Transverse colon (tissue), 4 donors: ENCODE measurements at places on chromosomes 2 and 18. TPM values are rescaled to one million over a fixed set of nuclear protein-coding genes. Genes with fewer than 3 reads are reported as not detected.

DNA sequence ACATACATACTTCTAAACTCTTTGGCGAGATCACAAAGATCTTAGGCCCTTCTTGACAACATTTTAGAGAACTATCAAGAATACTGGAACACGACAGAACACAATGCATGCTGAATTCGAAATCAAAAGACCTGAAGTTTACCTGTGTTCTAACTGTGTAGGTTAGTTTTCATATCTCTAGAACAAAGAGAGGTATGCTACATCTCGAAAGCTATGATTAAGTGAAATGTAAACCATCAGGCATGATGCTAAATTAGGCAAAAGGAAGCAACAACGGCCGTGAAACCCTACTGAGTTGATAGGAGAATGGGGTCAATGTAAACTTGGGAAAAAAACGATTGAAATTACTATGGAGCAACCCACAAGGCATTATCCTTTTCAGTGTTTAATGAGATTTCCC lies 43.7 kb downstream of the IKZF2 start:
- no peaks in the 10 kb centered on the region for H3K27me3 ChIP-seq
- no peak for DNase-seq
- H3K4me1 ChIP-seq, result no peaks in the 10 kb centered on the region
- H3K4me3 ChIP-seq, result no peak overlapping the region
- H3K27ac ChIP-seq, result no peak overlapping the region

GRCh38 chr2:71659868-71660518 lies 206.6 kb downstream of the DYSF start:
- no peaks in the 10 kb centered on the region for H3K27me3 ChIP-seq
- no peak overlapping the region for H3K4me3 ChIP-seq
- no peak overlapping the region for H3K27ac ChIP-seq
- H3K36me3 ChIP-seq, result no peaks in the 10 kb centered on the region
- DNase-seq, result no peak

DNA sequence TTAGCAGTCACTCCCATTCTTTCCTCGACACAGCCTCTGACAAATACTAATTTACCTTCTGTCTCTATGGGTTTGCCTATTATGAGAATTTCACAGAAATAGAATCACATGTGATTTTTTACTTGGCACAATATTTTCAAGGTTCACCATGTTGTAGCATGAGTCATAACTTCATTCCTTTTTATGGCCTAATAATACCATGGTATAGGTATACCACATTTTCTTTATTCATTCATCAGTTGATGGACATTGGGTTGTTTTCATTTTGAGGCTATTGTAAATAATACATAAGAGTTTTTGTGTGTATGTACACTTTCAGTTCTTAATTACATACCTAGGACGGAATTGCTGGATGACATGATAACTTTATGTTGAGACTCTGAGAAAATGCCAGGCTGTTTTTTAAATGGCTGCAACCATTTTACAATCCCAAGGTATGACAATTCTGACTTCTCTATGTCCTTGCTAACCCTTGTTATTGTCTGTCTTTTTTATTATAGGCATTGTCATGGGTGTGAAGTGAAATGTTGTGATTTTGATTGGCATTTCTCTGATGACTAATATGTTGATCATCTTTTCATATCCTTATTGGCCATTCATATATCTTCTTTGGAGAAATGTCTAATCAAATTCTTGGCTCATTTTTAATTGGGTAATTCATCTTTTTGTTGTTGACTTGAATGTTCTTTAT lies 87.9 kb downstream of the IRS1 start:
- no peaks in the 10 kb centered on the region for H3K4me1 ChIP-seq
- DNase-seq, result no peak
- H3K27ac ChIP-seq, result no peak overlapping the region
- H3K4me3 ChIP-seq, result no peak overlapping the region

DNA sequence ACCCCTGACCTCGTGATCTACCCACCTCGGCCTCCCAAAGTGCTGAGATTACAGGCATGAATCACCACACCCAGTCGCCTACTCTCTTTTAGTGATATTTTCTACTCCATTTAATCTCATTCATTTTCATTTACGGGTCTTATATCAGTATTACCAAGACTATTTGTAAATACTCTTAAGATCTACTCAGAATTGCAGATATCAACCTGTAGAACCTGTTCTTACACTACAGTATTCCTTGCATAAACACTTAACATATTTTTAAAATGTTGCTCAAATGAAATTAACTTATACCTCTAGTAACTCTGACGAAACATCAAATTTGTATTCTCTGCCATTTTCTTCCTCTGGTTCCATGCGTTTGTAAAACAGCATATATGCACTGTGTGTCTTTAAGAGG lies 79.3 kb downstream of the C2orf74 start:
- DNase-seq, result no peak
- H3K4me3 ChIP-seq, result no peak overlapping the region
- H3K27ac ChIP-seq, result no peak overlapping the region
- no peaks in the 10 kb centered on the region for H3K4me1 ChIP-seq
- H3K27me3 ChIP-seq, result no peaks in the 10 kb centered on the region
- no peaks in the 10 kb centered on the region for H3K36me3 ChIP-seq

TANC1 gene
- total RNA-seq, result 34.5 TPM
